NCI-H1436 (cell line): ENCODE measurements at places on chromosomes 3 and 15.

GRCh38 chr3:160018959-160019358, 30.3 kb downstream of the IL12A start:
- DNase-seq, result no peak

DNA sequence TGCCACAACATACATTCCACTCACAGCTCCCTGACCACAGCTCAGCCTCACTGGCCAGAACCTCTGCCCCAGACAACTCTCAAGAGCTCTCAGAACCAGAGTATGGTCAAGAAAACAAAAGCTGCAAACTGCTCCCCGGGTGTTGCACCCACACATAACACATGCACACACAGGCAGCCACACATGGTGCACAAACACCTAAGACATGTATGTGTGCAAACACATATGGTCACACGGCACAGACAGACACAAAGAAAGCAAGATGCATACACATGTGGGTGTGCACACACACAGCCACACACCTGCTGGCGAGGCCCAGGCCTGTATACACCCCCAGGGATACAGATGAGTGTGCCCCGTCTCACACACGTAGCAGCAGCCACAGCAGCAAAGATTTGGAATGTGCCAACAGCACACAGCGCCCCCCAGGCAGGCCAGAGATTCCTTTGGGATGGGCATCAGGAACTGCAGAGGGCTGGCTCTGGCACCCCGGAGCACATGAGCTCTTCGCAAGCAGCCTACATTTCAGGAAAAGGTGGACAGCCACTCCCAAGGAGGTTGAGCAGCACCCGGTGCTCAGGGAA, 6.6 kb downstream of the KLF15 start:
- no peak for DNase-seq

DNA sequence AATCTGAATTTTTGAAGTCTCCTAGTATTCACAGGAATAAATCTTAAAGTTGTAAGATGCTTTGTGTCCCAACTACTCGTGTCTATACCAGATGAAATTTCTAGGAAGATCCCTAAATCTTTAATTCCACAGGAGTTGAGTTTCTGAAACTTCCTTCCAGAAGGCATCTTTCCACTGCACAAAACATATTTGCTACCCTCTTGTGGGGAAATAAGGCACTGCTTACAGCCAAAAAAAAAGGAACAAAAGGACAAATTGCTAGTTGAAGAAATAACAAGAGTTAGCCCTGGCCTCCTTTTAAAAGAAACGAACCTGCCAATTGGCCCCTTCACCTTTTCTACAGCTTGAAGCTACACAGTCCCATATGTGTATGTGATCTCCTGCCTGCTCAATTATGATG, 54.0 kb downstream of the TAFA4 start:
- no peak for DNase-seq

DNA sequence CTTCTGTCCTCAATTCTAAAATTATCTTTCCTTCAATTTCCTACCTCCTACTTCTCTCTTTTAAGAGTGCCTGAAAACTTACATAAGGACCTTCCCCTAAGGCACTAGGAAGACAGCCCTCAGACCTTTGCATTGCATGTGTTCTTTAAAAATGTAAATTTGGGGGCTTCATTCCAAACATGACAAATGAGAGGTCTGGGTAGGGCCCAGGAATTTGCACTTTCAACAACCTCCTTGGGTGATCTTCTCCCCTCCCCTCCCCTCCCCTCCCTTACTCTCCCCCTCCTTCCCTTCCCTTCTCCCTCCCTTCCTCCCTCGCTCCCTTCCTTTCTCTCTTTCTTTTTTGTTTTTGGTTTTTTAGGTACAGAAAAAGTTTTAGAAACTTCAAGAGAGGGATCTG, 18.7 kb downstream of the USF3 start:
- DNase-seq, result no peak

GRCh38 chr3:37963016-37963415, 27.6 kb upstream of the VILL start:
- no peak for DNase-seq

GRCh38 chr3:122104515-122105194, 49.5 kb downstream of the CD86 start:
- DNase-seq, result no peak

- DNase-seq, result no peak
These were observed 2.1 kb upstream of the TNK2 start for GRCh38 chr3:195910499-195910845.

- DNase-seq, result no peak
These were observed 12.4 kb downstream of the QRICH1 start for GRCh38 chr3:49081429-49081828.
